ENCODE measurements at places on chromosomes 1 and 21. TPM values are rescaled to one million over a fixed set of nuclear protein-coding genes. Genes with fewer than 3 reads are reported as not detected.

GRCh38 chr1:171204296-171204695 is 19.2 kb downstream of the FMO2 start:
- H3K4me1 ChIP-seq: no peaks in the 10 kb centered on the region
- DNase-seq: no peak
- H3K4me3 ChIP-seq: no peak overlapping the region
- H3K36me3 ChIP-seq: no peaks in the 10 kb centered on the region

GPR157 gene
- polyA plus RNA-seq: 2.8 TPM

GRCh38 chr1:70666381-70667140 is 255.5 kb downstream of the CTH start:
- no peaks in the 10 kb centered on the region for H3K27me3 ChIP-seq
- no peaks in the 10 kb centered on the region for H3K4me1 ChIP-seq
- no peak overlapping the region for H3K4me3 ChIP-seq
- no peaks in the 10 kb centered on the region for H3K36me3 ChIP-seq
- DNase-seq: no peak

DNA sequence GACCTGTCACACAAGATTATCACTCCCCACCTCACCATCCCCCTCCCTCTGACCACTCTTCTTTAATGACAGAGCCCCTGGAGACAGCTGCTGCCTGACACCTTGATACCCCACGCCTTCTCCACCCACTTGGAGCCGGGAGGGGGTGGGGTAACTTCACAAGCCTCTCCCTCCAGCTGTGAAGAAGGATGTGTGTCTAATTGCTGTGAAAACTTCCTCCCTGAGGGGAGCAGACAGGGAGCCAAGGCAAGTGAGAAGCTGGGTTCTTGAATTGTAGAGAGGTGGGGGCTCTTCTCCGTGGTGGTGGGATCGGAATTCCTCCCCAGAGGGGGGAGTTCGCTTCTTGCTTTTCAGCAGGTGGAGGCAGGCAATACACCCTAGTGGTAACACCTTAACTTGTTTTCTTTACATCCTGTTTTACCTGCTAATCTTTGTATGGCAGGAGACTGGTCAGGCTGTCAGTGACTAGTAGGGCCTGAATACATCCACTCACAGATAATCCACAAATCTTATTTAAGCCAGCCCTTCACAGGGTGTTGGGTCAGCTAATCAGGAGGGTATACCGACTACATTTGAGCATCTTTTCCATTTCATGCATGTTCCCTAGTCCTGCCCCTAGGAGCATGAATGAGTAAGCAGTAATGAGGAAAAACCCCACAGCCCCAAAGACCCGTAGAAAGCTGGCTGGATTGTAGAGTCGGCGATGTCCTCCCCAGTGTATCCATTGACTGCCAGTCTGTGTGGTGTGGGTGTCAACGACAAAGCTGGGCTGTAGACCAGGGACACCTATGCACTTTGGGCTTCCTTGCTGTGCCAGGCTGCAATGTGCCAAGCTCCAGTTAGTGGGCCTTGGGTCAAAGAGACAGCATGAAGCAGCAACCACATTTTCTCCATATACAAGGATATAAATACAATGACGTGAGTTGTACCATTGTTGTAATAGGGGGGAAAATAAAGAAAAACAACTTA is 57.3 kb downstream of the NFASC start:
- no peak overlapping the region for H3K27ac ChIP-seq
- no peaks in the 10 kb centered on the region for H3K36me3 ChIP-seq
- H3K27me3 ChIP-seq: no peaks in the 10 kb centered on the region
- no peak overlapping the region for H3K4me3 ChIP-seq
- DNase-seq: no peak

VSIG8 gene
- polyA plus RNA-seq: 0.43 TPM

LYPLA2 gene
- 87.5 TPM for polyA plus RNA-seq
